Right ventricle myocardium superior (tissue), 1 donor: ENCODE measurements at places on chromosomes 11 and 22.

DNA sequence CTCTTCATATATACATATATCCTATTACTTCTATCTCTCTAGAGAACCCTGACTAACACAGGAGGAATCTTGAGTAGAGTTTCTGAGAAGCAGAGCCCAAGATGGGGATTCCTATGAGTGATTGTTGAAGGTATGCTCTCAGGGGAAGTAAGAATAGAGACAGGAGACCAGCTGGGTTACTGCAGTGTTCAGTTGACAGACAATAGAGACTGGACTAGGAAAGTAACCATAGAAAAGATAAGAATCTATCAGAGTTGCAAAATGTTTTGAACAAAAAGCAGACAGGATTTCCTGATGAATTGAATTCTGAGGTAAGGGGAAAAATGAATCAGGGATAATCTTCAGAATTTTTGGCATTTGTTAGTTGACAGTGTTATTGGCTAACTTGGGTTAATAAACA lies 54.4 kb downstream of the SLC17A6 start:
- DNase-seq = no peak

- no peak for DNase-seq
These were observed 114.4 kb downstream of the PLEKHA7 start for GRCh38 chr11:16899708-16900303.

- DNase-seq = no peak
These were observed 67.9 kb downstream of the DKK3 start for GRCh38 chr11:11940551-11940950.

DNA sequence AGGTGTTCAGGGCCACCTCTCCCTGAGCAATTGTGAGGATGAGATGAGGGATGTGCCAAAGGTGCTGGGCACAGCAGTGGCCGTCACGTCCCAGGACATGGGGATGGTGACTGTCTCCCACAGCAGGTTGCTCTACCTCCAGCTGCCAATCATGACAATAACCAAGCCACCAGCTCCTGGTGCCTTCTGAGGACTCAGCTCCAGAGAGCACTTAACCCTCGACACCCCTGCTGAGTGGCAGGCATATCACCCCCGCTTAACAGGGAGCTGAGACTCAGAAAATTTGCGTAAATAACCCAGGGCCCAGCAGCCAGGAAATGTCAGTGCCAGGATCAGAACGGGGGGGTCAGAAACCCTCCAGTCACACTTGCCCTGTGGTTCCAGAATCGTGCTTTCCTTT lies 8.4 kb upstream of the PNPLA5 start:
- DNase-seq = no peak

DNA sequence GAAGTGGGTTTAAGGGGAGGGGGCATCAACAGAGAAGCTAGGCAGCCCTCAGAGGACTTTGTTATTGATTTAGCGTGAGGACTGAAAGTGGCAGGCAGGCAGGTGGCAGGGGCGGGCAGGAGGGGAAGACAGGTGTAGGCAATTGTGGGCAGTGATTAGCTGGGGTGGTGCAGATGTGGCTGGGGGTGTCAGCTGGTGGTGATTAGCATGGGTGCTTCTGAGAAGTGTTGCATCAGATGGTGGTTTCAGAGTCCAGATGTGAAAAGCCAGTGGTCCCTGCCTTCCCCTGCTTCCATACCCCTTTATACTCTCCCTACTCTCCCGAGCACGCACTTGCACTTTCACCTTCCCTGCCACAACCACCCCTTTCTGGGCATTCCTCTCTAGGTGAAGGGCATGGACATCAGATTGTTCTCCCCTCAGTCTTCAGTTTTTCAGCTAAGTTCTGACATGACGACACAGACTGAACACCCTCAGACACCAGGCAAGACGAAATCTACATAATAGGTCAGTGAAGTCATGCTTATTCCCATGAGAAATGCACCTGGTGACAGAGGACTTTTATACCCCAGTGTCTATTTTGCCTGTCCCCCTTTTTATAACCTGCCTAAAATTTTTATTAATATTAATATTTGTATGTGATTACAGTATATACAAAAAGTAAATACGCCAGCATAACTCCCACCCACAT lies 435.7 kb upstream of the CADM1 start:
- DNase-seq = no peak
